Psoas muscle (tissue), 8 donors: ENCODE measurements at places on chromosomes 2 and 18. TPM values are rescaled to one million over a fixed set of nuclear protein-coding genes. Genes with fewer than 3 reads are reported as not detected.
A peak's percentile ranks its signal among the peaks of the same experiment; 100 is the strongest.

Gene C2orf92
- total RNA-seq: 3.6 TPM

Gene EMILIN1
- total RNA-seq: 14.3 TPM

Gene LOXHD1
- 0.11 TPM for total RNA-seq

Gene BOLL
- total RNA-seq: 4.3 TPM

Gene TMEFF2
- total RNA-seq: not detected

Gene LONRF2
- 7.1 TPM for total RNA-seq

DNA sequence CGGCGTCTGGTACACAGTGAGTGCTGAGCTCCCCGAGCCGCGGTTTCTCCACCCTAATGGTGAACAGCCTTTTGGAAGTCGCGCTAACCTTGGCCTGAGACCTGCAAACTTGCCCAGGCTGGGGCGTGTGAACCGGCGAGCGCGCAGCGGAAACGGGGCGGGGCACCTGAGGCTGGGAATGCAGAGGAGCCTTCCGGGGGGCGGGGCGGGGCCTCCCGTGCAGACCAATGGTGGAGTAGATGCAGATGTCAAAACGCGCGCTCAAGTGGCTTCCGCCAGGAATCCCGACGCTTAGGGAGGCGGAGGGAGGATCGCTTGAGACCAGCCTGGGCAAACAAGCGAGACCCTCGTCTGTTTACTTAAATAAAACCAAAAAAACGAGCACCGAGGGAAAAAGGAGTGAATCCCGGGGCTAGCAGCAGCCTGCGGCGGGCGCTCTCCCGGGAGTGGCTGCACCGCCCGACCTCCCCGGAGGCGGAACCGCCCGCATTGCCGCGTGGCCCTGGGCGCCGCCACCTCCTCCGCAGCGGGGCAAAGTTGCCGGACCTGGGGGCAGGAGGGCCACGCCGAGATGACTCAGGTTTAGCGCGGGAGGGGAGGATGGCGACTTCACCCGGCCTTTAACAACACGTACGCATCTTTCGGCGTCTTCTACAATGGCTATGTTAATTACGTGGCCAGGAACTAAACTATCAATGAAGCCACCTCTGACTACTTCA lies 2.2 kb upstream of the RRM2 start:
- H3K36me3 ChIP-seq: no peaks in the 10 kb centered on the region
- peak overlapping the region; percentile 76 for H3K4me3 ChIP-seq
- peaks cover 27% of the 10 kb centered on the region for H3K4me1 ChIP-seq
- no peaks in the 10 kb centered on the region for H3K27me3 ChIP-seq

DNA sequence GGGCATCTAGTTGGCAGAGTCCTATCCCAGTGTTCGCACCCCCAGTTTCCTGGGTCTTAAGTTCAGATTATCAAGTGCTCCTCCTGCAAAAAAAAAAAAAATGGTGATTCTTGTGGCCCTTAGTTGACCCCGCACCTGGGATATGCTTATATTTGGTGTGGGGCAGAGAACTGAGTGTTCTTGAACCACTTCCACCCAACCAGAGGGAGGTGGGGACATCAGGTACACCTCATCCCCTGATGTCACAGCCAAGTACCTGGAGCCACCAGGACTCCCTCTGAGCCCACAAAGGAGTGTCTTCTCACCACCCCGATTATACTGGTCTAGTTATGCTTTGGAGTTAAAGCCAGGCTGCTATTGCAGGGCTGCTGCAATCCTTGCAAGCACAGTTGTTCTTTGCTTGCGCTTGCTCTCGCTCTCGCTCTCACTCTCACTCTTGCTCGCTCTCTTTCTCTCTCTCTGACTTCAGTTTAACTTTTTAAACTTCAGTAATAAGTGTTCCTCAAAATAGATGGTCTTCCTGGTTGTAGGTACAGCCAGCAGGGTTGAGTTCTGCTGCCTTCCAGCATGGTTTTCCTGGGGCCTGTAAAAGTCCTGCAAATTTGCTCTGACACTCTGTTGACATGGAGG lies 265.7 kb downstream of the NEDD4L start:
- no peaks in the 10 kb centered on the region for H3K36me3 ChIP-seq
- no peak for DNase-seq
- H3K4me3 ChIP-seq: no peak overlapping the region
- H3K27me3 ChIP-seq: no peaks in the 10 kb centered on the region
- H3K27ac ChIP-seq: peak overlapping the region; percentile 81
- peaks cover 46% of the 10 kb centered on the region for H3K4me1 ChIP-seq

GRCh38 chr18:34740101-34740500 lies 30.0 kb downstream of the DTNA start:
- H3K27ac ChIP-seq: peak overlapping the region; percentile 6
- no peak overlapping the region for H3K4me3 ChIP-seq
- no peak for DNase-seq
- H3K36me3 ChIP-seq: no peaks in the 10 kb centered on the region
- no peaks in the 10 kb centered on the region for H3K27me3 ChIP-seq

DNA sequence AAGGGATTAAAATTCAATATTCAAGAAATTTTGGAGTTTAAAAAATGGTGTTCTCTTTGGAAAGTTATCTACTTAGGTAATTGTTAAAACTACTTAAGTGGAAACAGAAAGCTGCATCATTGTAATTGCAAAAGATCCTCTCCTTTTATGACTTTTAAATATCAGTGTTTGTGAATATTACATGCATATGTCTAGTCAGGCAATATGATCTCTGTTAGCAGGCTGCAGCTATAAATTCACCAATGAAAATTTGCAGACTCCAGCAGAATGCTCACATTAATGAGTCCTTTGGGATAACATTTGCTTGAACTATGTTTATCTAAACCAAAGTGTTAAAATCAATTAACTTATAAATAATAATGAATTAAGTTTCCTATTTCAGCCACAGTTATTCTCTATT lies 59.2 kb upstream of the CSRNP3 start:
- no peaks in the 10 kb centered on the region for H3K27me3 ChIP-seq
- no peak overlapping the region for H3K4me3 ChIP-seq
- no peak for DNase-seq
- H3K36me3 ChIP-seq: no peaks in the 10 kb centered on the region

DNA sequence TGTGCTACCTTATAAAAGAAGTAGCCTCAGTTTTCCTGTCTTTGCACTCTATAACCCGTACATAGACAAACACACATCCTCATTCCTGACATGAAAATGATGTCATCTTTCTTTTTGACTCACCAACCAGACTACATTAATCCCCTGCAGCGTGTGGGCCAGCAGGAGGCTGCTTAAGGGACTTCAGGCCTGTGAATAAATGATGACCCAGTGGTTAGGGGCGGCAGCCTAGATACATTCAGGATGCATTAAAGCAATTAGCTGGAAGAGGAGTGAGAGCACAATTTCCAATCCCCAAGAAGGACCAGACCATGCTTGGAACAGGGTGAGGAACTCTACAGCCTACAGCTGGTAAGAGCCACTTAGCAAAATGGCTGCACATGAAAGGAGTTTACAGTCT lies 57.3 kb upstream of the KLF7 start:
- DNase-seq: no peak
- no peak overlapping the region for H3K27ac ChIP-seq
- no peaks in the 10 kb centered on the region for H3K27me3 ChIP-seq
- no peak overlapping the region for H3K4me3 ChIP-seq
